ENCODE measurements at places on chromosomes 2 and 18. TPM values are rescaled to one million over a fixed set of nuclear protein-coding genes. Genes with fewer than 3 reads are reported as not detected.
A peak's percentile ranks its signal among the peaks of the same experiment; 100 is the strongest.

SLC4A3 gene
- total RNA-seq = 1.3 TPM

PRKAG3 gene
- total RNA-seq = not detected

NT5DC4 gene
- total RNA-seq = not detected

MARCHF4 gene
- total RNA-seq = not detected

CCDC102B gene
- 39.0 TPM for total RNA-seq

PAIP2B gene
- total RNA-seq = 6.4 TPM

LBH gene
- 39.8 TPM for total RNA-seq

GRHL1 gene
- 4.5 TPM for total RNA-seq

CREG2 gene
- not detected for total RNA-seq

TBC1D8 gene
- 120 TPM for total RNA-seq

DNA sequence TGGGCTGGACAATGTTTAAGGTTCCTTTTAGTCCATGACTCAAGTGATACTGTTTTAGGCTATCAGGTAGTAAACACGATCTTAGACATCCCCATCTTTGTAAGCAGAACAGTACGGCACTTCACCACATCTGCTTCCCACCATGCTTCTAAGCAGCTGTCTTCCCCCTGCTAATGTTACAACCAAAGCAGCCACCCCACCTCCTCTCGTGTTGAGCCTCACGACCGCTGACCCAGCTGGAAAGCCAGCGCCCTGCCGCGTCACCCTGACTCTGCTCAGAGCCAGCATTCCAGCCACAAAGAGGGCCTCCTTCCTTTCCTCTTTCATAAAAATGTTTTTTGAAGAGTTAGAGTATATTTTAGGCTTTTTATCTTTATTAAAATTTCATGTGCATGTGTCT, 9.4 kb downstream of the MTERF4 start:
- no peak for DNase-seq

DNA sequence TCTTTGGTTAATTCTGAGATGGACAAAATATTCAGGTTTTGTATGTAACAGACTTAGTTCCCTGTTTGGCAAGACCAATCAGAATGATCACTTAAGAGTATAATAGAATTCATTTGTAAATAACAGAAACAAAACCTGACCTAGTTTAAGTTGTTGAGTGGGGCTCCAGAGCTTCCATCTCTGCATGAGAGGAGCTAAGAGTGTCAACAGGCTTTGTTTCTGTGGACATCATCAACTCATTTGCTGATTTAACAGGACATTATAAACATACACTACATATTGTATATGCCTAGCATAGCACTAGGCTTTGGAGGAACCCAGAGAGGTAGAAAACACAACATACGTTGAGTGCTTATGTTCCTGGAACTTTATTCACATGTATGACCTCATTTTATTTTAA, 75.3 kb upstream of the TRIB2 start:
- no peak for DNase-seq

DNA sequence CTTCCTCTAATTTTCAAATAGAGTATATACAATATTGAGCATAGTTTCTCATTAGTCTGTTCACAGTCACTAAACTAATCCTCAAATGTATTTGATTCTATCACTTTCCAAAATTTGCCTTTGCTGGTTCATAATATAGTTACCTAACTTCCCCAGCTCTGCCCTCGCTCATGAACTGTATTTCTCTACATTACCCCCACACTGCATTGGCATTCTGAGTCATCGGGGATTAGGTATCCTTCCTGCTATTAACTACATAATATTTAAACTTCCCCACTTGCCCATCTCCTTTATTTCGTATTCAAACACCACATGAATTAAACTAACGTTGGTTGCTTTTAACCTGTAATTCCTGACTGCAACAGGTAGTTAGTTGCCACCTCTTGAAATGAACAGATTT, 14.8 kb upstream of the CLASP1 start:
- DNase-seq = no peak

DNA sequence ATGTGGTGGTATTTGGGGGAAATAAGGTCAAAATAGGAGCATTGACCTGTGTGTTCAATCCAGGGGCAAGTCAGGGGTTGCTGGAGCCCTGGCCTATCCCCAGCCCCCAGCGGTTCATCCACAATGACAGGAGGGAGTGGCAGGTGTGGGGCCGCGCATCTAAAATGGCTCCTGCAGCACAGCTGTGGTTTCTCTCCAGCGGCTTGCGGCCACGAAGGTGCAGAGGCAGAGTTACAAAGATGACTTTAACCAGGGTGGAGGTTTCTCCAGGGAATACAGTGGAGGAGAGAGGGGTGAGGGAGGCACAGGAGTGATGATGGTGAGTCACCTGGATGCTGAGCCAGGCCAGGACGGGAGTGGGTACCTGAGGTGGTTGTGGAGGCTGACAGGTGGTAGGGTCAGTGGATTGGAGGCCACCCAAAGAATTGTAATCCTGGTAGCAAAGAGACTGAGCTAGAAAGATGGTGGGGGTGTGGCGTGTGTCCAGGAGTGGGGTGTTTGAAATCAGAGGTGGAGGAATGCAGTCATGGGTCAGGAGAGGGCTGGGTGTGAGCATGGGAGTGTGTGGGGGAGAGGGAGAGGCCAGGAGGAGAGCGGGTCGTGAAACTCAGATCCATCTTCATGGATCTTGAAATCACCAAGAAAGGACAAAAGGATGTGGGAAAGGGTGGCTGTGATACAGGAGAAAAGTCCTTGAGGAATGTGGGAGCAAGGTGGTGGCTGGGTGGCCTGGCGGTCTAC, 83.2 kb downstream of the CTIF start:
- no peak for DNase-seq

DNA sequence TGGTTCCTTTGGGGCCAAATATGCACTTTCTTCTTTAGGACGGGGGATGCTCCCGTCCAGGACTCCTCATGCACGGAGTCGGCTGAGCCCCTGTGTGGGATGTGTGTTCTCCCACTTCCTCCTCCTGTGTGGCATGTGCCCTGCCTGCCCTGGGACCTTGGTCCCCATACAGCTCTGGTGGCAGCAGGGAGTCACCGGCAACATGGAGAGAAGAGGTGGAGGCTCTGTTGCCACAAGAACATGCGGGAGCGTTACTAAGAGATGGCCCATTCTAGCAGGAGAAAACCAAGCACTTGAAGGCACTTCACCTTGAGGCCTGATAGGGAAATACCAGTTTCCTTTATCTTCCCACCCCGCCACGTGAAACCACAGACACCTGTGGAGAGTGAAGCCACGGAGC, 98.0 kb downstream of the DDX1 start:
- DNase-seq = no peak

DNA sequence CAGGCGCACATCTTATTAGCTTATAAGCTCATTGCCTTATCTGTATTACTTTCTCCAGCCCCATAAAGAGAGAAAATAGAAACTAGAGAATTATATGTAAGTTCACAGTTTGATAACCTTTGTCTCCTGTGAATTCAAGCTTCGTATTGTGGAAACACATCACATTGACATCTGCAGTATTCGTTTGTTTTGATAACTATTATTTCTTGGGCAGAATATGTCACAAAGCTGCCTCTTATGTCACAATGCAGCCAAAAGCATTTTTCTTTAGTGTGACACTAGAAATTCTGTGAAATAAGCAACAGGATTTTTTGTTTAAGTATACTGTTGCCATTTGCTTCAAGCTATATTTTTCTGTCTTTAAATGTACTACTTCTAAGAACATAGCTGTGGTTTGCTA, 221.5 kb downstream of the DOK6 start:
- no peak for DNase-seq

- DNase-seq = no peak
These were observed 21.3 kb downstream of the COL4A3 start for GRCh38 chr2:227185615-227186232.

GRCh38 chr2:36667931-36668330, 28.6 kb upstream of the VIT start:
- DNase-seq = no peak

- DNase-seq = no peak
These were observed 18.5 kb downstream of the WNT10A start for GRCh38 chr2:218899147-218899546.

- DNase-seq = no peak
These were observed 11.2 kb downstream of the SLC66A3 start for GRCh38 chr2:11166476-11166875.

GRCh38 chr2:529424-529823, 147.8 kb downstream of the TMEM18 start:
- no peak for DNase-seq

DNA sequence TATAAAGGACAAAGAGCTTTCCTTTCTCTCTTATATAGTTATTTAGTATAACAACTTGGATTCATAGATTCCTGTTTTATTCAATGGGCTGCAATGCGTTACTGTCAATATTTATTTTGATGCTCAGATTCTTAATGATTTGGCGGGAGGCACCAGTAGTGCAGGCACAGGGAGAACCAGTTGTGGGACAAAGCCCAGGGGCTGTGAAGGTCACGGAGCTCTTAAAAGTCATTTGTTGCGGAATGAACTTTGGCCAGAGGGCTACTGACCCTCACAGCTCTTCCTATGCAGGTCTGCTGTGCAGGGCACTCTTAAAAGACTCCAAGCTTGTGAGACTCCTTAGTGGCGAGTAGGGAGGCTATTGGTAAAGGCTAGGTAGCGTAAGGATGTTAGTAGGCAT, 34.0 kb downstream of the BCL2L11 start:
- no peak for DNase-seq

DNA sequence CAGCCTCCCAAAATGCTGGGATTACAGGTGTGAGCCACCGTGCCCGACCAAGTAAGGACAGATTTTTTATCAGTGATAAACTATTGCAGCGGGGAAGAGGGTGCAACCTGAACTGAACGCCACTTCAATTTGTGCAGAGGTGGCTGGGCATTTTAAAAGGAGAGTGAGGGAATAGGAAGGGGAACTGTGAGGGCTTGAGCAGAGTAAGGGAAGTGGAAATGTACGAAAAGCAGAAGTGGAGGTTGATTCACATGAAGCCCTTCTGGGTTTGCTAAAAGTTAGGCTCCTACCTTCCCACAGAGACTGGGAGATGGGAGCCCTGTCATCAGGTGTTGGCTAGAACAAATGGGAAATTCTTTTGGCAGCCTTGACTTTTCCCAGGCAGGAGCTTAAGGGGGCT, 6.1 kb downstream of the STK11IP start:
- no peak for DNase-seq

DNA sequence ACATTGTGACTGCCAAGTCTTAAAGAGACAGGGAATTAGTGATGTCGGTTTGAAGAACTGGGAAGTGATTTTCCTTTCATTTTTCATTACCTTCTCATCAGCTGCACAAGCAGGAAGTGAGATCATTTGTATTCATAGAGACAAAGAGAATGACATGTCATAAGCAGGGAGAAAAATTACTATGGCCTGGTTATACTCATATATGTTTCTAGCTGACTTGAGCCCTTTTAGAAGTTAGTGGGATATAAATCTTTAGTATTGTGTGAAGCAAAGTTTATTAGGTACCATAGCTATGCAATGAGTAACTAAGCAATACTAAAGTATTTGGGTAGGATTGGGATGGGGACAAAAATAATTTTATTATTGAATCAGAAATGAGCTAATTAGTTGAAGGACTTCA, 284.1 kb downstream of the PID1 start:
- no peak for DNase-seq

DNA sequence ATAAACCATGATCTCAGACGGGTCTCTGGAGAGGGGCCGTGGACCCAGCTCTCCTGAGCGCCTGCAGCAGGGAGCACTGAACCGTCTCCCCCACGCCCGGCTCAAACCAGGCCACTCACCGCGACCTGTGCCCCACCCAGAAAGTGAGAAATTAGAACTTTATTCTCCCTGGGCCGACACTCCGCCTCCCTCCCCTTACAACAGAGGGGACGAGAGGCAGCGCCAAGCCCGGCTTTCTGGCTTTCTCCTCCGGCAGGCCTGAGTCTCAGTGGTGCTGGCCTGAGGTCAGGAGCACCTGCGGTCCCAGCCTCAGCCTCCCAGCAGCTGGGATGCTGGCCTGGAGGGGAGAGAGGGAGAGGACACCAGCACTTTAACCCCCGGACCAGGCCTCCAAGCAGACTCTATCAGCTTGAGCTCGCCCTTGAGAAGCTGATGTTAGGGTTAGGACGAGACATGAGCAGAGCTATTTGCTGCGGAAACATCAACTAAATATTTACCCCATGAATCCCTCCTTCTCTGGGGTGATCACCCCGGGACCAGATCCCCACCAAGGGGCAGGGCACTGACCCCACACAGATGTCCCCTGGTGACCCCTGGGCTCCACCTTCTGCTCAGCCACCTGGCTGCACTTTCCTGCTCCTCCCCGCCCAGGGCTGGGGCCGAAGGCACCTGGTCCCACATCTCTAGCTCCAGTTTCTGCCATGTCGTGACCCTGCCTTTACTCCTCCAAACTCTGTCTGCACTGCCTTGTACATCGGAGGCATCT, 856.3 kb upstream of the SALL3 start:
- no peak for DNase-seq

- no peak for DNase-seq
These were observed 7.0 kb downstream of the ZBTB14 start for GRCh38 chr18:5288517-5288935.

- DNase-seq = no peak
These were observed 498.2 kb upstream of the TNP1 start for GRCh38 chr2:217357886-217358620.

DNA sequence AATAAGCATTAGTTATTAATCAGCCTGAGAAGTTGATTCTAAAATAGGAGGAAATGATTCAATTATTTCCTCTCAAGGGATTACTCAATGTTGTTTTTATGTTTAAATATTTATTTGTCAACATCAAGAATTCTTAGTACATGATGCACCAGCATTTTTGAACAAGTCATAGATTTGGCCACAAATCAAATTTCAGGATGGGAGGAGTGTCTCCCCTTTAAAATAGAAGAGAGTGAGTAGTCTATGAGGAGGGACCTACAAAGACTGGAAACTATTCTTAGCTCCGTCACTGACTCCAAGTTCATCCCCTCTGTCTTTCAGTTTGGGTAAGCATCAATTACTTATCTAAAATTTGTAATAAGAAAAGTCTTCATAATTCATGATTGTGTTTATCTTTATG, 18.6 kb upstream of the IL18R1 start:
- no peak for DNase-seq

GRCh38 chr2:46230677-46231425, 66.4 kb upstream of the EPAS1 start:
- no peak for DNase-seq

- no peak for DNase-seq
These were observed 36.2 kb downstream of the ASB1 start for GRCh38 chr2:238462782-238463396.

GRCh38 chr2:211408483-211408891, 852.1 kb downstream of the CPS1 start:
- peak; percentile 11 for DNase-seq

All from stomach (tissue), 19 donors.